ENCODE measurements at places on chromosomes 5 and 9. TPM values are rescaled to one million over a fixed set of nuclear protein-coding genes. Genes with fewer than 3 reads are reported as not detected.

NUTM2F gene
- total RNA-seq, result not detected

IFNW1 gene
- not detected for total RNA-seq

NUTM2G gene
- not detected for total RNA-seq

CRAT gene
- total RNA-seq, result 38.7 TPM

ARL14EPL gene
- total RNA-seq, result not detected

ACOT12 gene
- total RNA-seq, result not detected

DBH gene
- not detected for total RNA-seq

EXOC3 gene
- total RNA-seq, result 32.4 TPM

SLC6A7 gene
- under 0.01 TPM for total RNA-seq

C5orf46 gene
- total RNA-seq, result 4.8 TPM

STX17 gene
- total RNA-seq, result 35.0 TPM

MEIKIN gene
- total RNA-seq, result not detected

PAEP gene
- not detected for total RNA-seq

DIPK1B gene
- total RNA-seq, result 0.43 TPM

OTP gene
- not detected for total RNA-seq

SLC23A1 gene
- total RNA-seq, result not detected

SHISAL2B gene
- total RNA-seq, result not detected

BHMT2 gene
- total RNA-seq, result 34.5 TPM

DRD1 gene
- total RNA-seq, result under 0.01 TPM

AJM1 gene
- total RNA-seq, result 1.3 TPM

GRXCR2 gene
- total RNA-seq, result not detected

Measured in fibroblast of villous mesenchyme (primary cell).